ENCODE measurements at places on chromosomes 6 and 20.

DNA sequence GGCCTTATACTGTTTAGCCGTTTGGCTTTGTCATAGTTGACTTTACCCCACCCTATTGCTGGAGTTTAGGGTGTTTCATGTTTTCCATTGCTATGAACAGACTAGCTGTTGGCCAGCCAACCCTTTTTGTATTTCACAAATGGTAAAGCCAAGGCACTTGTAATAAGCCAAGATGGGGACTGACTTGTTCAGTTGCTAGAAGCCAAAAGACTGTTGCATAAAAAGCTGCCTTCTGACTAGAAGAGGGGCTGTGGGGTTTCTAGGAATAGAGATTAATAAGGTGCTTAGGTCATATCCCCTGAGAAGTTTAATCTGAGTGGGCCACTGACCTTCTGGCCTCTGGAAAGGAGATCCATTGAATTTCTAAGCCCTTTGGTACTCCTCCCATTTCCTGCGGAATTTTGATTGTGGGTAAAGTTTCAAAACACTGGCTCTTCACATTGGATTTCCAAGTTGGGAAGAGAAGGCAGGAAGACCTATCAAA is 211.1 kb downstream of the PLCB4 start:
- H3K27ac ChIP-seq = no peak overlapping the region
- DNase-seq = no peak
- no peak overlapping the region for H3K4me3 ChIP-seq
- no peaks in the 10 kb centered on the region for H3K36me3 ChIP-seq
- no peaks in the 10 kb centered on the region for H3K27me3 ChIP-seq
- H3K4me1 ChIP-seq = no peaks in the 10 kb centered on the region

- no peak overlapping the region for H3K27ac ChIP-seq
- DNase-seq = no peak
- H3K36me3 ChIP-seq = no peaks in the 10 kb centered on the region
- no peaks in the 10 kb centered on the region for H3K27me3 ChIP-seq
- no peak overlapping the region for H3K4me3 ChIP-seq
Measured at GRCh38 chr6:80733641-80734040, 627.2 kb downstream of the BCKDHB start.

- no peaks in the 10 kb centered on the region for H3K36me3 ChIP-seq
- no peak for DNase-seq
- H3K27me3 ChIP-seq = no peaks in the 10 kb centered on the region
- no peaks in the 10 kb centered on the region for H3K4me1 ChIP-seq
- no peak overlapping the region for H3K27ac ChIP-seq
Measured at GRCh38 chr6:76416821-76417605, 344.6 kb upstream of the IMPG1 start.

DNA sequence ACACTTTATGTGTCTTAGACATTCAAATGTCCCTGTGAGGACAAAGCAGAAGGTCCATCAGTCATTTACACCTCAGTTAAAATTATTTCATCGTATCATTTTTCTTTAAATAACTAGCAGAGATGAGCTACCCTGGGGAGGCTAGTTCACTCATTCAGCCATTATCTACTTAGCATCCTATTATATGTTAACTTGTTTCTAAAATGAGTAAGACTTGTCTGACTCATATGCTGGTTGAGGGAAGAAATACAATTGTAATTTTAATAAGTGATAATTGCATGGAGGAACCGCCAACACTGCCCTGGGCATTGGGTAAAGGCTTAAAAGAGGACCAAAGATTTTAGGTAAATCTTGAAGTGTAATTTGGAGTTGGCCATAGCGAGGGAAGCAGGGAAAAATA is 12.4 kb upstream of the PTPRK start:
- H3K27ac ChIP-seq = no peak overlapping the region
- no peaks in the 10 kb centered on the region for H3K36me3 ChIP-seq
- no peaks in the 10 kb centered on the region for H3K27me3 ChIP-seq
- no peaks in the 10 kb centered on the region for H3K4me1 ChIP-seq
- H3K4me3 ChIP-seq = no peak overlapping the region

All from thoracic aorta (tissue), 2 donors.